GM23248 (cell line): ENCODE measurements at places on chromosomes 1 and 21. TPM values are rescaled to one million over a fixed set of nuclear protein-coding genes. Genes with fewer than 3 reads are reported as not detected.

GRCh38 chr1:161820914-161821313 is 54.8 kb downstream of the ATF6 start:
- DNase-seq, result no peak

- DNase-seq, result no peak
These were observed 348.9 kb downstream of the KCNT2 start for GRCh38 chr1:196259316-196259715.

The CASQ1 gene
- polyA plus RNA-seq, result 0.10 TPM in 1 of 2 replicates, not detected in the other

DNA sequence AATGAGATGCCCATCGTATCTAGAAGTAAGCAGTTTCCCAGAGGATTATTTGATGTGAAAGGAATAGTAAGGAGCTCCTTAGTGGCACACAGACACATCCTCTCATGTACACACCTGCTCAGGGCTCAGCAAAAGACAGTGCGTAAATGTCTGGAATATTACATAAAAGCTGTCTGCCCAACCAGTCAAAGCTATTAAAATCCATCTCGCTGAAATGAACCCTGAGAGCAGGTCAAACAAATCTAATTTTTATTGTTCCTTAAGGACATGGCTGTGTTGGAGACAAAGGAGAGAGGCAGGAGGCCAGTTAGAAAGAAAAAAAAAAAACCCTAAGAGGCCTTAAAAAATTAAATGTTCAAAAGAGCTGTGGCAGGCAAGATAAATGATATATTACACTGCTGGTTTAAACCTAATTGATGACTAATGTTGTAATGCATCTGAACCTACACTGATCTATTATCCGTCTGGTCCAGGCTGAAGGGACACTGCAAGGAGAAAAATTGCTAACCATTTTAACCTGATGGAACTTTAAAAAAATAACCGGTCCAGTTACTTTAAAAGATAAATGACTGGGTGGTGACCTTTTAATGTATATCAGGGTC is 58.5 kb upstream of the FGGY start:
- no peak for DNase-seq

DNA sequence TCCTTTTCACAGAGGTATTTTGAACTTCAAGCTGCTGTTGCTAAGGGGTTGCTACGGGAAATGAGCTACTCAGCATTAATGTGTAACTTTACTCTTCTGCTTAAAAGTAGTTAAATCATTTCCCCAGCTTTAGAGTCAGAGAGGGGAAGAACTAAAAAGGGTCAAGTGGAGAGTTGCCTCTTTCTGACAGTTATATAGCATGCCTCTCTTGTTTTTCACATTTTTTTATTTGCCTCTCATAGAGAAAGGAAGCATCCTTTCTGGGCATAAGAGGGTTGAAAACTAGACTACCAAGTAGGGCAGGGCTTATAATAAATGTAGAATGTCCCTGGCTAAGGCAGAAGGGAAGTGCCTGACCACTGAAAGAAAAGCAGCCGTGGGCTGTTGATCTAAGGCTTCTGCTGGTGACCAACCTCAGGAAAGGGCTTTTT is 10.1 kb upstream of the ELAVL4 start:
- DNase-seq, result no peak

- peak; percentile 57 for DNase-seq
These were observed 18.3 kb downstream of the TNFRSF9 start for GRCh38 chr1:7922301-7922700.

The LENEP gene
- polyA plus RNA-seq, result not detected in 2 replicates

- no peak for DNase-seq
These were observed 60.2 kb downstream of the ABCA4 start for GRCh38 chr1:94060720-94061119.

The PWP2 gene
- polyA plus RNA-seq, result 11.2 and 12.8 TPM in 2 replicates

DNA sequence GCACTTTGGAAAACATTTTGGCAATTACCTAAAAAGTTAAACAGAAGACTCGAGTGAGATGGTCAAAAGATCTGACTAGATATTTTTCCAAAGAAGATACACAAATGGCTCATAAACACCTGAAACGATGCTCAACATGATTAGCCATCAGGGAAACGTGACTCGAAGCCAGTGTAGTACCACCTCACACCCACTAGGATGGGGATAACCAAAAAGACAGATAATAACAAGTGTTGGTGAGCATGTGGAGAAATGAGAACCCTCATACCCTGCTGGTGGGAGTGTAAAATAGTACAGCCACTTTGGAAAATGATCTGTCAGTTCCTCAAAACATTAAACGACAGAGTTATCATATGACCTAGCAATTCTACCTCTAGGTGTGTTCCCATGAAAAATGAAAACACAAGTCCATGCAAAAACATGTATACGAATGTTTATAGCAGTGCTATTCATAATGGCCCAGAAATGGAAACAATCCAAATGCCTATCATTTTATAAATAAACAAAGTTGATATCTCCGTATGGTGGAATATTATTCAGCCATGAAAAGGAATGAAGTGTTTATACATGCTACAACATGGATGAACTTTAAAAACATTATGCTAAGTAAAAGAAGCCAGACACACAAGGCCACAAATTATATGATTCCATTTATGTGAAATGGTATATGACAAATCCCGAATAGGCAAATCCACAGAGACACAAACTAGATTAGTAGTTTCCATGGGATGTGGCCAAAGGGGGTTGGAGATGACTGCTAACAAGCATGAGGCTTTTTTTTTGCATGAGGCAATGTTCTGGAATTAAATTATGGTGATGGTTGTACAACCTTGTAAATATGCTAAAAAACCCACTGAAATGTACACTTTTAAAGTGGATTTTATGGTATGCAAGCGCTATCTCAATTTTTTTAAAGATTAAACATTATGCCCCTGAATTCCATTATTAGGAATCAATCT is 625.3 kb downstream of the KIF26B start:
- DNase-seq, result no peak

GRCh38 chr1:17466359-17466758 is 26.9 kb upstream of the RCC2 start:
- no peak for DNase-seq

The PCBP3 gene
- 1.2 and 1.3 TPM in 2 replicates for polyA plus RNA-seq

DNA sequence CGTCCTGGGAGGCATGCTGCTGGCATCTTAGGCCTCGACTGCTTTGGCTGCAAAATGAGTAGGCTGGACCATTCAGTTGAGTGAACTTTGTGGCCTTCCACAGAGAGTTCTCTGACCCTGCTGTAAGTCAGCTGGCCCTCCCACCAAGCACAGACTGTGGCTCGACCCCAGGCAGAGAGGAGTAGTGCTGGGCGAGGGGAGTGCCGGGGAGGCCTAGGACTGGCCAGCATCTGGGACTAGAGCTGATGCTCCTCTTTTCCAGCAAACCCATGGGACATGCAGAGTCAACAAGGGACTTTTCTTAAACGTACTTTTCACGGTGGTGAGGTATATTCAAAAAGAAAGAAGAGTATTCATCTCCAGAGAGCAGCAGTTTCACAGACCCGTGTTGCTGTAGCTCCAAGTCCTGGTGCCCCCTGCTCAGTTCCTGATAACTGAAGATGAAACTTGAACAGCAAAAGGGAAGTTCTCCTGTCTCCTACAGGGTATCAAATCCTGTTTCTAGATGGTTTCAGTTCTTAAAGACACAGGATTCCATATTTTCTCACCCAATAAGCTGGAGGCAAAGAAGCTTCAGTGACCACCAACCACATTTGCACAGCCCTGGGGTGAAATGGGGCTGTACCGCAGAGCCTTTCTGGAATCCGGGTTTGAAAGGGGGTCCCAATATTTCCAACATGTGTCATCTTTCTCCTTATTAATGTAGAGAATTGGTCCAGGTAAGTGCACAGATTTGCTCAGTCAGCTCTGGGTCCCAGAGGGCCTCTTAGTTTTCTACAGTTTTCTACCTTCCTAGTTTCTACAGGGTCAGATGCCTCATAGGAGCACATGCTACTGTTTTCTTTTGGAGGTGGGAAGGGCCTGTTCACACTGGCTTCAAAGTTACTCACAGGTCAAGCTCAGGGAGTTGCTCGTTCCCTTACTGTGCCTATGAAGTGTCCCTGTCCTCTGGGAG is 20.9 kb downstream of the BATF3 start:
- no peak for DNase-seq

- DNase-seq, result no peak
These were observed 212.9 kb downstream of the GRIK3 start for GRCh38 chr1:36821386-36821785.

The CORT gene
- 0.33 TPM in 1 of 2 replicates, not detected in the other for polyA plus RNA-seq

GRCh38 chr1:150387200-150387599 is 23.3 kb downstream of the RPRD2 start:
- no peak for DNase-seq

DNA sequence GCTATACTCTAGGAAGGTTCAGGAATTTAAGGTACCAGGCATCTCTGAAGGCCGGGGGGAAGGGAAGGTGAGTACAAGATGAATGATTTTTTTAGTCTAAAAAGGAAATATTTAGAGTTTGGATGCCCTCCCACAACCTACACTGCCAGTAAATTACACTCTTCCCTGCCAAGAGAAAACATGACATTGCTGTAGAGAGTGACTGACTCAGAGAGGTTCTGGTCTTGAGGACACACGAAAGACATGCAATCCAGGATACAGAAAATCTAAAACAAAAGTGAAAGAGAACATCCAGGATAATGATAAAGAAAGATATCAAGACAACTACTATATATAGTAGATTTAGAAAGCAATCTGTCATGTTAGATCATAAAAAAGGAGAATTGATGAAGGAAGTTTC is 200.5 kb downstream of the TYW3 start:
- no peak for DNase-seq

The ARID1A gene
- 8.2 and 9.4 TPM in 2 replicates for polyA plus RNA-seq

GRCh38 chr21:19507682-19508260 is 1104.2 kb upstream of the TMPRSS15 start:
- no peak for DNase-seq

DNA sequence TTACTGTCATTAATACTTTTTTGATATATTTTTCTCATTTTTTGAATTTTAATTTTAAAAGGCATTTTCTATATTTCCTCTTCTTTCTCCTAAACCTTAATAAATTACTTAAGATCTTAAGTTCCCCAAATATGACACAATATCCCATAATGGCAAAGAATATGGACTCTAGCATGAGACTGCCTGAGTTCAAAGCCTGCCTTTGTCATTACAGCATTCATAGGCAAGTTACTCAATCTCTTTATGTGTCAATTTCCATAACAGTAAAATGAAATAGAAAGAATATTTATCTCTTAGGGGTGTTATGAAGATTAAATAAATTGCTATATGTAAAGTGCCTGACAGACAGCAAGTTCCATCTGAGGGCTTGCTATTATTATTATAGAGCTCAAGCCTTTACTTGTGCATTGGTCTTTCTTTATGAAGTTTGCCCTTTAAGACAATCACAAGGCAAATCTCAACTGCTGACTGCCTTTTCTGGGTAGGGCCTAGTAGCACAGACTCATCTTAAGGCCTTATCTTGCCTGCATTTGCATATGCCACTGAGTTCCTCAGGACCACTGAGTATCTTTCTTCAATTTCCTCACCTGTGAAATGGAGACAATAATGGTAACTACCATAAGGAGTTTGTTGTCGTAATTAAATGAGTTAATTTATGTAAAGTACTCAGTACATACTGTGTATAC is 231.0 kb downstream of the NRIP1 start:
- no peak for DNase-seq

DNA sequence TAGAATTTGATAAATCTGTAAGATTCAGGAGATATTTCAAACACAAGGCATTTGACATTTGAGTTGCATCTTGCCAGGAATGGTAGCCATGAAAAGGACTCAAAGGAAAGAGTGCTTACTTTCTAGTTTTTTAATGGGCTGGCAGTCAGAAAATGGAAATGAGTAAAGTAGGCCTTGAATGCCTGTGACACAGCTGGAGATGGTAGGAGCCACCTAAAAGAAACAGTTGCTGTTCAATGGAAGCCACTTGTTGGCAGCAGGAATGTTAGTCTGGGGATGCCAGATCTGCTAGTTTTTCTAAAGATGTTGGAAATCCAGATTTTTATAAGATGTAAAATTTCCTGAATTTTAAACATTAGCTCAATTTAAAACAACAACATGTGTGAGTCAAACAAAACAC is 43.6 kb downstream of the CACHD1 start:
- DNase-seq, result no peak

GRCh38 chr1:24544239-24544638 is 11.6 kb upstream of the NCMAP start:
- no peak for DNase-seq

DNA sequence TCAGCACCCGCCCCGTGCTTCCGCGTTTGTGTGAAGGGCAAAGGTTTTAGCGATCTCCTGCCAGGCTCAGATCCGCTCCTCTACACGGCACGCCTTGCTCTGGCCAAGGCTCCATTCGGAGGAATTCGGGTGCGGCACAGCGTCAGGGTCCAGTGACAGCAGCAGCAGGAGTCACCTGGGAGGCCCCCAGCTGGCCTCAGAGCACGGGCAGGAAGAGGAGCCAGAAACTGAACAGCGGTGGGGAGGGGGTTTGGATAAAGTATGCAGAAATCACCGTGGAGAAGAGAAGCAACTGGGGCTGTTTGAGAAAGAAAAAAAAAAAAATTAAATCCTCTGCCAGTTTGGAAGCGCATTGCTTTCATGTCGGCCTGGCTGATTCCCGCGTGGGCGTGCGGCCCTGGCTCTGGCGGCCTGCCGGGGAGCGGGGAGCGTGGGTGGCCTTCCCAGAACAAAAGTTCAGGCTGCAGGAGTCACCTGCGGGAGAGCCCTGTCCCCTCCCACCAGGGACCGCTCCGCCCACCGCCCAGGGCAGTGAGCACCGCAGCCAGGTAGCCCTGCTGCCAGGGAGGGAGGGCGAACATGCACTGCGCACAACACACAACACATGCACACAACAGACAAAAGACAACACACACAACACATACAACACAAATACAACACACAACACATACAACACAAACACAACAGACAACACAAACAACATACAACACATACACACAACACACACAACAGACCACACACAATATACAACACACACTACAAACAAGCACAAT is 107.6 kb downstream of the ETS2 start:
- DNase-seq, result peak; percentile 84

DNA sequence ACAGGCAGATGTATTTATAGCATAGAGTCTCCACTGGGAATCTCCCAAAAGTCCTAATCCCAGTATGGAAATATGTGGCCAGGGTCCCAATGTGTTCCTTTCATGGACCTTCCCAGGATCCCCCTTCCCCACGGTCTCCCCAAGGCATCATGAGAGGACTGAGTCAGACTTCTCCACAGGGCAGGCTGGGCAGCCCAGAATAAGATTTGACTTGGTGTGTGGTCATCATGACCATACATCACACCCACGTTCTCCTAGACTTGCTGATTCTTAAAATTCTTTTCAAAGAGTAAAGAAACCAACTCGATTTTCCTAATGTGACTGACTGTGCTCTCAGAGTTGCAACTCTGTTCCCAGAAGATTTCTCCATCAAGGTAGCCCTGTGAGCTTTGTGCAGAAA is 93.9 kb upstream of the CD34 start:
- peak; percentile 90 for DNase-seq

GRCh38 chr1:245045087-245045881 is 109.5 kb upstream of the KIF26B start:
- DNase-seq, result peak; percentile 8

DNA sequence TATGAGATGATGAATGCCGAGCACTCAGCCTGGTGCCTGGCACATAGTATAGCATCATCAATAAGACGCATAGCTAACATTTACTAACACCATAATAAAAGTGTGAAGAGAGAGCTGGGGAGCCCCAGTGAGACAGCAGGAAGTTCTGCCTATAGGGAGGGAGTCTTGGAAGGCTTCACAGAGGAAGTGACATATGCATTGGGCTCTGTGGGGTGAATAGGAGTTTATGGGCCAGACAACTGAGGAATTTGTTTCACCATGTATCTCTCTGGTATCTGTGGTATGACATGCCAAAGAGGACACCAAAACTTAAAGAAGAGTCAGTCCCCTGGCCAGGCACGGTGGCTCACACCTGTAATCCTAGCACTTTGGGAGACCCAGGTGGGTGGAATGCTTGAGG is 118.3 kb upstream of the TMEM51 start:
- DNase-seq, result no peak
